ENCODE measurements at places on chromosomes 5 and 9. TPM values are rescaled to one million over a fixed set of nuclear protein-coding genes. Genes with fewer than 3 reads are reported as not detected.

TRIM36 gene
- total RNA-seq, result 5.0 TPM

GRIA1 gene
- not detected for total RNA-seq

IFNA10 gene
- not detected for total RNA-seq

ZNF354C gene
- total RNA-seq, result 6.9 TPM

TNPO1 gene
- 111 TPM for total RNA-seq

CER1 gene
- not detected for total RNA-seq

SAXO1 gene
- under 0.01 TPM for total RNA-seq

FGD3 gene
- 0.41 TPM for total RNA-seq

- no peak for DNase-seq
These were observed 616.3 kb upstream of the KLF4 start for GRCh38 chr9:108105885-108106284.

GRCh38 chr5:55159763-55160492 lies at the start of gene GPX8:
Gene GPX8 (plus strand): TSS chr5:55160171. CDS start chr5:55160193, 22 bp downstream.
- peak; percentile 75 for DNase-seq

DNA sequence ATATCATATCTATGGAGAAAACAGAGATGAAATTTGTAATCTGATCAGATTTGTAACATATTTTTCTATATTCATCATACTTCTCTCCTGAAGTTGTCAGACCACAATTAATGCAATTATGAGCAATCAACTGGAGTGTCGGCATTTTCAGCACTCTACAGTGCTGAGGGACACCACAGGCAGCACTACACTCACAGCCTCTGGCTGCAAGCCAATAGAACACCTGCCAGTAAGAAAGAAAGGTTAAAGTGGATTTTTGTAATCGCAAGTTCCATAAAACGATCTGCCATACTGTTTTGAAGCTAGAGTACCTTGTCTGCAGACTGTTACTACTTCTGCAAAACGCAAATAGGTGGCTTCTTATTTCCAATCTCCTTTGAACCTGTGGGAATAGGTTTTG lies 147.6 kb downstream of the ADAMTS6 start:
- DNase-seq, result no peak

DNA sequence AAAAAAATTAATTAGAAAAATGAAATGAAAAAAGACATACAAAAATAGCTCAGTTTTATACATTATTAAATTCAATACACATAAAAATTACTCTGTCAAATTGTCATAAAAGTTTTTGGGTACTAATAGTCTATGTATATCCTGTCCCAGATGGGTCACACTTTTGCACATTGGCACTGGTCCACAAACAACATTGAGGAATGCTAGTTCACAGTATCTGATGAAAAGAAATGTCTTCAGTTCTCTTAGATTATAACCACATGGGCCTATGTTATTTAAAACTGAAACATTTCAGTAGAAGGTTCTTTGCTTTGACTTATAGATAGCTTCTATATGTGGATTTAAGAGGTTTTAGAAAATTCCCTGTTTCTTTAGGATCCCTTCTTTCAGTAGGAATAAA lies 39.8 kb downstream of the LNPEP start:
- no peak for DNase-seq

DNA sequence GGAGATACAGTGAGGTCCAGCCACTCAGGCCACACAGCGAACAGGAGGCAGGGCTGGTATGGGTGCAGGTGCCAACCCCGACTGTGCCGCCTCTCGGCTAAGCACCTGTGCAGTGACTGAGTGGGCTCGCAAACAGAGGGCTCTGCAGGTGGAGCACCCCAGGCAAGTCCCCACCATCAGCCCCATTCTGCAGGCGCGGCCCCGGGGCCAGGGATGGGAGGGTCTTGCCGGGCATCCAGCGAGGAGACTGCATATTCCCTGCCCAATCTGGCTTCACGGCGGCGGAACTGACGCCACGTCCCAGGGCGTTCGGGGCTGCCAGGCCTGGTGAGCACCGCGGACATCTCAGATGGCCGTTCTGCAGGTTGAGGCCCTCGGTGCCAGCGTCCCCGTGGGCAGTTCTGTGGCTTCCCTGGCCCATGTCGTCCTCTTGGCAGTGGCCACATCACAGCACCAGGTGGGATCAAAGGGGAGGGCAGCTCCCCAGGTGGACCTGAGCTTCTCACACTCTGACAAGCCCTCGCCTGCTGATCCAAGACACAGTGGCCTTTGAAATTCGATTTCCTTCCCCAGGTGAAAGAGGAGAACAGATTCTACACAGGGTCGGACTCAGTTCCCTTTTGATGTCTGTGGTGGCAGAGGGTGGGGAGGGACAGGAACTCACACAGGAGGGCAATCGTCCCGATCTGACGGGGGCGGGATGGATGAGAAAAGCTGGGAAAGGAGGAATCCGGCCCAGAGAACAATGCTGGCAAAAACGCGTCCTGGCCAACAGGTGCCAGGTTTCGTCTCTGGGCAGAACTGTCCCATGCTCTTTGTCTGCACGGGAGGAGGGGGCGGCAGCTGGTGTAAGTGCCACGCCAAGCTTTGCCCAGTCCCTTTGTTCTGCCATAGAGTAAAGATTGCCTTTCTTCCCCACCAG lies 18.8 kb downstream of the DBH start:
- no peak for DNase-seq

DNA sequence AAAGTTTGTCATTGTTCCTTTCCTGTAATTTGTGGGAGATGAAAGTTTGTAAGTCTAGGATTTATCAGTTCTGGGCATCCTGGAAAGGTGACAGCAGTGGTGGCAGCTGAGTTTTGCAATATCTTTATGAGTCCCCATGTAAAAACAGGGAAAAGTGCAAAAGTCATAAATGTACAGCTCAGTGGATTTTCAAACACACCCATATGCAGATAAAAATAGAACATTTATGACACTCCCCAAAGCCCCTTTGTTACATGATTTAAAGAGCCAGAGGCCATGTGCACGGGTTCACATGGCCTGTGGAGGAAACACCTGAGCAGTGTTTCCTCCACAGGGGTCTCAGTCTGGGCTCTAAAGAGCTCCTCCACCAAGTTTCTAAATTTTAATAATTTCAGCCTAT lies 6.3 kb downstream of the TMEM38B start:
- no peak for DNase-seq

GRCh38 chr5:150081541-150082283 lies 4.6 kb downstream of the CSF1R start:
- no peak for DNase-seq

DNA sequence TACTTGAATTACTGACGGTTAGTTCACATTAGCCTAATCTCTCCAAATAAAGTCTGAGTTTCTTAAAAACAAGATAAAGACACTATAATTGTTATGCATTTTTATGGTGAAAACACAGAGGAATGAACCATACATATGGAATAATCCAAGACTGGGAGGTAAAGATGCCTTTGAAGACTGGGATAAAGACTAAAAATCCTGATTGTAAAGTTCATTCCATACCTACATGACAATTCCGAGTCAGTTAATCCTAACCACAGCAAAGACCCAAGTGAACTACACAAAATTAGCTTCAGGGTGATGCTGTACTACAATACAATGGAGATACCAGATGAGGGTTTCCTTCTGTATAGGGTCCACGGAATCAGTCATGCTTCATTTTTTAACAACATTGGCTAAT lies 6.3 kb downstream of the AP3B1 start:
- DNase-seq, result no peak

DNA sequence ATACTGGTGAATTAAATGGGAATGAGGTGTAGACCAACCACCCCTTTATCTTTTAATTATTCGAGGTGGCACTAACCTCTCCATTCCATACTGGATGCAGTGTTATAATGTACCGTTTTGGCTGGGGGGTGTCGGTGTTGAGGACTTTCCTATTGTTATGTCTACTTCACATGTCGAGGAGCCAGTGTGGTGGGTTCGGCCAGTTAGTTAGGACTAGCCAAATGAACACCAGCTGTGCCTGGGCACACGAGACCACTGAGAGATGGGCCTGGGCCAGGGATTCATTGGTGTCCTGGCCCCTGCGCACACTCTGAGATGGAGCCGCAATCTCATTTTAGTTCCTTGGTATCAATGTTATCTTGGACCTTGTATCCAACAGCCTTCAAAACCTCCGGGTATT lies 186.2 kb downstream of the CACNA1B start:
- DNase-seq, result no peak

GRCh38 chr9:121499427-121500164 lies at the start of gene GGTA1:
Gene GGTA1 (minus strand): TSS chr9:121499844. CDS start chr9:121467922, 31,922 bp downstream.
- no peak for DNase-seq

GRCh38 chr5:168550656-168551055 lies 21.6 kb downstream of the FBLL1 start:
- DNase-seq, result no peak

- no peak for DNase-seq
These were observed 52.1 kb downstream of the ABCA1 start for GRCh38 chr9:104875897-104876296.

DNA sequence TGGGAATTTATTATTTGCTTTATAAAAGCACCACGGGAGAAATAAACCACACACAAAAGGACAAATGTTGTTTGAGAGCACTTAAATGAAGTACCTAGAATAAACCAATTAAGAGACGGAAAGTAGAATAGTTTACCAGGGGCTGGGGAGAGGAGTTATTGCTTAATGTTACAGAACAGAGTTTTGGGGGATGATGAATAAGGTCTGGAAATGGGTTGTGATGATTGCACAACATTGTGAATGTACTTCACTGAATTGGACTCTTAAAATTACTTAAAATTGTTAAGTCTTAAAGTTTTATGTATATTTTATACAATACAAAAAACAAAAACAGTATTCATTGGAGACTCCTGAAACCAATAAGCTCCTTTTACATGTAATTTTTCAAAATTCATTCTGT lies 1.5 kb downstream of the ZBTB43 start:
- no peak for DNase-seq

GRCh38 chr9:25449503-25449902 lies 228.7 kb downstream of the TUSC1 start:
- DNase-seq, result no peak

DNA sequence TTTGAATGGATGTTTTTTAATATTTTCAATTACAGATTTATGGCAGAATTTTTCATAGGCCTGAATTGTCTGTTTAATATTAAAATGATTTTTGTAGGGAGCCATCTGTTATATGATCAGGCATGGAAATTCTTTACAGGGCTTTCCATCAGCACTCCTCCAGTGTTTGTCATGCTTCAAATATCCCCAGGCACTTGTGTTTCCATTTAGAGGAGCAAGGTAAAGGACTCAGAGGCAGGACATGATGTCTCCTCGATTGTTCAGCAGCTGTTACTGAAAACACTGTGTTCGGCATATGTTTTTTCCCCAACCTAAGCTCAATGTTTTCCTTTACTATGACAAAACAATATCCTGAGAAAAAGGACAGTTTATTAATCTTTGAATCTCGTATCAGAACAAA lies 172.3 kb upstream of the RFX3 start:
- no peak for DNase-seq

- DNase-seq, result no peak
These were observed 21.5 kb upstream of the DAB2 start for GRCh38 chr5:39446231-39446630.

DNA sequence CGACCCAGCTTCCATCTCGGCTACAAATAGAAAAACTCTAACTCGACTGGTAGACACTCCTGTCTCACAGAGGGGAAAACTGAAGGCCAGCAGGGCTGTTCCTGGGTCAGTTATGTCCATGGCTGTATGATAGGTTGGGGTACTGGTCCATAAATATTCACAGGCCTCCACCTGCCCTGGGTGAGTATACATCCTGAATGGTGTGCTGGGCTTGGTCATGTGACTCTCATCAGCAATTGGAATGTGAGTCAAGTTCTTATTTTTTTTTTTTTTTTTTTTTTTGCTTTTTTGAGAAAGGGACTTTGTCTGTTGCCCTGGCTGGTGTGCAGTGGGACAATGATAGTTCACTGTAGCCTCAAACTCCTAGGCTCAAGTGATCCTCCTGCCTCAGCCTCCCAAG lies 58.3 kb upstream of the NEK6 start:
- no peak for DNase-seq
